Left lung (tissue), 14 donors: ENCODE measurements at places on chromosomes 16 and 17. TPM values are rescaled to one million over a fixed set of nuclear protein-coding genes. Genes with fewer than 3 reads are reported as not detected.
A peak's percentile ranks its signal among the peaks of the same experiment; 100 is the strongest.

The KRTAP4-3 gene
- total RNA-seq, result not detected

The STX1B gene
- total RNA-seq, result 0.50 TPM

The NPIPB8 gene
- 0.16 TPM for total RNA-seq

The ARL5C gene
- not detected for total RNA-seq

The CDH16 gene
- total RNA-seq, result 0.32 TPM

The ABCA8 gene
- 23.7 TPM for total RNA-seq

The TRPV2 gene
- total RNA-seq, result 58.0 TPM

The ELMO3 gene
- 14.8 TPM for total RNA-seq

The CETP gene
- 0.58 TPM for total RNA-seq

The AKAP1 gene
- 43.6 TPM for total RNA-seq

The CRHR1 gene
- not detected for total RNA-seq

The TERB1 gene
- total RNA-seq, result not detected

The CBX2 gene
- total RNA-seq, result 2.6 TPM

The METTL26 gene
- 70.4 TPM for total RNA-seq

The DYNC1LI2 gene
- 141 TPM for total RNA-seq

GRCh38 chr17:67666710-67667109 lies 51.0 kb upstream of the NOL11 start:
- no peaks in the 10 kb centered on the region for H3K36me3 ChIP-seq
- DNase-seq, result no peak
- H3K4me1 ChIP-seq, result no peaks in the 10 kb centered on the region

DNA sequence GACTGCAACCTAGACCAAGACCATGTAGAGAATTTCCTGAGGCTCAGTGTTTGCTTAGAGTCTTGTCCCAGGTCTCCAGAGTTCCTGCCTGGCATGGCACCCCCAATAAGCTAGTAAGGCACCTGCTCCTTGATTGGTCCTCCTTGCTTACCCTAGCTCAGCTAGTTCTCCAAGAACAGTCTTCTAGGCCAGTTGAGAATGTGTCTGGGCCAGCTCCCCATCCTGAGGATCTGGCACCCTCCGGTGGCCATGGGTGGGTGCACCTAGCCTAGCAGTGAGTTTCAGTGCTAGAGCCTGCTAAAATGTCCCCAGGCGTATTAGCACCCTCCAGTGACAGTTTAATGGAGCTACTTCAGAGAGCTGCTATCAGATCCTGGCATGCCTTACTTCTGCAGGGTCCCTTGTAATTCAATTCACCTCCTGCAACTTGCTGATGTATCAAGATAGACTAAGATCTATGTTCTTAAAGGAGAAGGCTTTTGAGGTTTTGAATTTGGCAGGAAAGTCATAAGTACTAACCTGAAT lies 44.4 kb upstream of the MED13 start:
- H3K36me3 ChIP-seq, result no peaks in the 10 kb centered on the region
- H3K27ac ChIP-seq, result no peak overlapping the region
- no peaks in the 10 kb centered on the region for H3K27me3 ChIP-seq
- no peaks in the 10 kb centered on the region for H3K4me1 ChIP-seq
- peak; percentile 8 for DNase-seq

DNA sequence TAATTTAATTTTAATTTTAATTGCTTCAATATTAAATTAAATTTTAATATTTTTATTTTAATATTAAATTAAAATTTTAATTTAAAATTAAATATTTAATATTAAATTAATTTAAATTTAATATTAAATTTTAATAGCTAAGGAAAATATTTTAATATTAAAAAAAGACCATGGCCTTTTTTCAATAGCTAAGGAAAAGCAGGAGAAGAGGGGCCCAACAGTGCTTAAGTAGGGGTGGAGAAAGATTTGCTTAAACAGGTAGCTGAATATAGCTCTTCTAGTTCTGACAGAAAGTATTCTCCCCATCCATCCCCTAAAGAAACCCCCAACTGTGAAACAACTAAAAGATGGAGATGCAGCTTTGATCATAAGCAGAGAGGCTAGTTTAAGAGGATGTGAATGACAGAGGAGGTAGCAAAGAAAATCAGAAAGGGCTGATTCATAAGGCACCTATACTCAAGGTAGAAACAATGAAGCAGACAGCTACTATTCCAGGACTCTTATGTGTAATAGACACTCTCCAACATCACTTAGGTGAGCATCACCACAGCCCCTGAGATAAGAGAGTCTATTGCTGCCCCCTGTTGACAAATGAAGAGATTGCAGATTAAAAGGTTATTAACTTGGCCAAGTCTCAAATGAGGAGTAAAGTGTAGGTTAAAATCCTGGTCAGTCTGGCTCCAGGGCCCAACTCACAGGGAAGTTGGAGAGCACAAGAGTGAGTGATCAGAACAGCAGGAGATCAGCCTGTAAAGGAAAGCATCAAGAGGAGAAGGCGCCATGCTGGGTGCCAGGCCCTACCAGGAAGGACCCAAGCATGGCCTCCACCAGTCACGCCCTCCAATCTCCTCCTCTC lies 7.8 kb upstream of the RNASEK start:
- DNase-seq, result no peak
- no peaks in the 10 kb centered on the region for H3K4me1 ChIP-seq
- no peaks in the 10 kb centered on the region for H3K36me3 ChIP-seq
- no peak overlapping the region for H3K4me3 ChIP-seq
- no peaks in the 10 kb centered on the region for H3K27me3 ChIP-seq
- H3K27ac ChIP-seq, result no peak overlapping the region

DNA sequence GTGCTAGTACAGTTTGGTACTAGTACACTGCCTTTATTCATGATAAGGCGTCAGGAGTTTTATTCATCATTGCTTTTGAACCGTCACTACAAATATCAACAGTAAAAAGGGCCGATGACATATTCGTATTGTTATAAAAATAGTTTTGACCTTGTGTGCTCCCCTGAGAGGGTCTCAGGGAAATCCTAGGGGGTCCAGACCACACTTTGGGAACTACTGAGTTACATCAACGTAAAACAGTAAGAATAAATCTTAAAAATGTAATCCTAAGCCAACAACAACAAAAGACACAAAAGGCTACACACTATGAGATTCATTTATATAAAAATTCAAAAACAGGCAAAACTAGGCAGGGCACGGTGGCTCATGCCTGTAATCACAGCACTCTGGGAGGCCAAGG lies 11.2 kb downstream of the MYH10 start:
- peaks cover 11% of the 10 kb centered on the region for H3K27me3 ChIP-seq
- no peak overlapping the region for H3K27ac ChIP-seq
- DNase-seq, result no peak
- H3K4me1 ChIP-seq, result no peaks in the 10 kb centered on the region
- H3K4me3 ChIP-seq, result no peak overlapping the region

GRCh38 chr17:21213638-21214014 lies 335 bp downstream of the TMEM11 start:
- no peak for DNase-seq
- H3K4me3 ChIP-seq, result peak overlapping the region; percentile 99
- H3K4me1 ChIP-seq, result peaks cover 84% of the 10 kb centered on the region
- no peaks in the 10 kb centered on the region for H3K27me3 ChIP-seq

DNA sequence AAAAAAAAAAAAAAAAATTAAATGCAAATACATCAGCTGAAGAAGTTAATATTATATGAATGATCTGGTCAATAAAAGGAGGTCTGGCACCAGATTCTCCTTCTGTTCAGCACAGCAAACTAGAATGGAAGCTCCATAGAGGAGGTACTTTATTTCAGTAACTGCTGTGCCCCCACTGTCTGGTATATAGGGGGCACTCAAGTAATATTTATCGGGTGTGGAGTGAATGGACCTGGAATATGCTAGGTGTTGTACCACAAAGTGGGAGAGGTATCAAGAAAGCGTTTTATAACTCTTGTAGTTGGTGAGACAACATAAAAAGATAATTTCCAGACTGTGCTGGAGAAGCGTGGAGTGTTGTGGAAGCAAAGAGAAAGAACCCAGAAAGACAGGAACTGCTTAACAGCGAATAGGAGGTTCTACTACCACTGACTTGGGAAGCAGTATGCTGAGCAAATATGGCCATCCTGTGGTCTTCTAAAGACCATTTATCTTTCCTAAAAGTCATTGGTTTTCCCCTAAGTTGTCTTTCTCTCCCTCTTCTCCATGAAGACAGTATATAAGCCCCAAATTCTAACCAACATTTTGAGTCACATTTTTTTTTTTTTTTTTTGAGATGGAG lies 12.2 kb upstream of the PRKCA start:
- H3K27ac ChIP-seq, result no peak overlapping the region
- no peaks in the 10 kb centered on the region for H3K27me3 ChIP-seq
- H3K4me3 ChIP-seq, result no peak overlapping the region
- H3K4me1 ChIP-seq, result no peaks in the 10 kb centered on the region
- H3K36me3 ChIP-seq, result no peaks in the 10 kb centered on the region

DNA sequence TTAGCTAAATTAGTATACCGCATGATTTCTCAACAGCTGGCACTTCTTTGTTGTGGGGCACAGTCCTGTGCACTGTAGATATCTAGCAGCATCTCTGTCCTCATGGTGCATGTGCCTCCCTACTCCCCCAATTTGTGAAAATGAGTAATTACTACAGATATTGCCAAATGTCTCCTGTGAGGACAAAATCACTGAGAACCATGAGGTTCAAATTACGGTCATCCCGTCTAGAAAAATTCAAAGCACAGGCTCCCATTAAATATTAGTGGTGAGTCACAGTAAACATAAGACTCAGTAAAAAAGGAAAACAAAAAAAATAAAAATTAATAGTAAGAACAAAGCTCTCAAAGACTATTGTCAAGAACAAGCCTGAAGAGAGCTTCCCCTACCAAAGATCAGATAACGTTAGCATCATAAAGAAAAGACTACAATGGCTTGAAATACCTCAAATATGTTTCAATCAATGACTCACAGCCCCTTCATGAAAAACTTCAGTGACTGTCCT lies 57.8 kb downstream of the STH start:
- no peaks in the 10 kb centered on the region for H3K27me3 ChIP-seq
- H3K27ac ChIP-seq, result no peak overlapping the region
- no peak for DNase-seq
- no peaks in the 10 kb centered on the region for H3K36me3 ChIP-seq
- peaks cover 13% of the 10 kb centered on the region for H3K4me1 ChIP-seq

GRCh38 chr16:20409398-20410120 lies at the start of gene ACSM5:
ACSM5 (plus strand) TSS chr16:20409534; CDS start chr16:20411485, 1,951 bp downstream.
- peak; percentile 10 for DNase-seq
- no peak within 1 kb of the TSS for H3K4me3 ChIP-seq

- H3K4me3 ChIP-seq, result peak overlapping the region; percentile 25
- H3K4me1 ChIP-seq, result peaks cover 7% of the 10 kb centered on the region
- no peaks in the 10 kb centered on the region for H3K36me3 ChIP-seq
- no peak for DNase-seq
- H3K27me3 ChIP-seq, result peaks cover 77% of the 10 kb centered on the region
Observed at GRCh38 chr16:58464916-58465731, 34.8 kb upstream of the NDRG4 start.

DNA sequence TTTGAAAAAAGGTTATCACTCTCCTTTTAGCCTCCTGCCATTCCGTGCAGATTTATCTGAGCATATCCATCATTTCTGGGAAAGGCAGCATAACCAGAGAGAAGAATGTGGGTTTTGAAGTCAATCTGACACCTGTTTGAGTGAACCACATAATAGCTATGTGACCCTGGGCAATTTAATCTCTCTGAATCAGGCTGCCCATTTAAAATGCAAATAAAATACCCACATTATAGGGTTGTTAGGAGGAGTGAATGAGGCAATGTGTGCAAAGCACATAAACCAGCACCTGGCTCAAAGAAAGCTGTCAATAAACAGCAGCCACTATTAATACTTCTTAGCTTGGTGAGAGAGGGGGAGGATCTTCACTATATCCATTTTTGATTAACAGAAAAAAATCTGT lies 88.0 kb downstream of the CACNG1 start:
- H3K27ac ChIP-seq, result no peak overlapping the region
- no peaks in the 10 kb centered on the region for H3K36me3 ChIP-seq
- no peak for DNase-seq
- H3K4me1 ChIP-seq, result no peaks in the 10 kb centered on the region

GRCh38 chr17:10657148-10657547 lies at the start of gene MYH3:
MYH3 (minus strand) TSS chr17:10657309; CDS start chr17:10655064, 2,245 bp downstream.
- H3K4me1 ChIP-seq, result no peaks in the 10 kb centered on the region
- DNase-seq, result no peak
- no peaks in the 10 kb centered on the region for H3K27me3 ChIP-seq
- no peak within 1 kb of the TSS for H3K27ac ChIP-seq

GRCh38 chr17:55666806-55667205 lies 55.9 kb downstream of the TMEM100 start:
- no peak overlapping the region for H3K4me3 ChIP-seq
- H3K4me1 ChIP-seq, result no peaks in the 10 kb centered on the region
- H3K36me3 ChIP-seq, result no peaks in the 10 kb centered on the region

DNA sequence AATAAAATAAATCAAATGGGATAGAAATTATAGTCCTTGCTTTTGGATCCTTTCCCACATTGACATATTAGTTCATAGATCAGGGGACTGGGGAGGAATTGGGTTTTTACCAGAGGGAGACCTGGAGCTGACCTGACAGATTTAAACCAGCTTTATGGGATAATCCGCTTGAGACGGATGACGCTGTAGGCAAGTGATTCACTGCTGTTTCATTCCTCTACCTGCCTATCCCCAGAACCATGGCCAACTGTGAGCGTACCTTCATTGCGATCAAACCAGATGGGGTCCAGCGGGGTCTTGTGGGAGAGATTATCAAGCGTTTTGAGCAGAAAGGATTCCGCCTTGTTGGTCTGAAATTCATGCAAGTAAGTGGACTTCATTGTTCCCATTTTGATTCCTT lies 2.1 kb downstream of the NME1 start:
- no peaks in the 10 kb centered on the region for H3K36me3 ChIP-seq
- no peak overlapping the region for H3K4me3 ChIP-seq
- DNase-seq, result no peak
- peaks cover 26% of the 10 kb centered on the region for H3K4me1 ChIP-seq

DNA sequence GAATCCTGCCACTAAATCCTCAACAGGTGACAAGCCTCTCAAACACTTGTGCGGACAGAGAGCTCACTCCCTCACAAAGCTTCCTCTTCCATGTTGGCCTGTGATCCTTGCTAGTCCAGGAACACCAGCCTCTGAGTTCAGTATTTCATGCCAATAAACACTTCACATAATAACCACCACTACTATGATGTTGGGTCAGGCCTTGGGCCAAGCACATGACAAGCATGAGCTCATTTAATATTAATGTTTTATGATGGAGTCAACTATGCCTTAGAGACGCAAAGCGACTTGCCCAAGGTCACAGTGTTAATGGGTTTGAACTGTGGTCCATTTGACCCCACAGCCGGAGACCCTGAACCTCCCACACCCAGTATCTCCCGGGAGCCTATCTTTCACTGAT lies 129.1 kb downstream of the GAS7 start:
- no peaks in the 10 kb centered on the region for H3K27me3 ChIP-seq
- DNase-seq, result no peak
- H3K4me3 ChIP-seq, result no peak overlapping the region
- no peak overlapping the region for H3K27ac ChIP-seq
- H3K36me3 ChIP-seq, result no peaks in the 10 kb centered on the region
